Natural killer cell (primary cell): ENCODE measurements at places on chromosomes 7 and 10. TPM values are rescaled to one million over a fixed set of nuclear protein-coding genes. Genes with fewer than 3 reads are reported as not detected.

AKR1C4 gene
- total RNA-seq, result not detected

NACAD gene
- total RNA-seq, result 0.75 TPM

NUDT1 gene
- total RNA-seq, result 18.2 TPM

LAMB4 gene
- total RNA-seq, result not detected

SPDYE6 gene
- total RNA-seq, result not detected

LRRC18 gene
- total RNA-seq, result not detected
